ENCODE measurements at places on chromosomes 16 and 17. TPM values are rescaled to one million over a fixed set of nuclear protein-coding genes. Genes with fewer than 3 reads are reported as not detected.

The RECQL5 gene
- 56.9 TPM for total RNA-seq

The WSB1 gene
- total RNA-seq, result 799 TPM

The MAP2K3 gene
- 26.0 TPM for total RNA-seq

The PPP1R27 gene
- total RNA-seq, result 0.35 TPM

The HOXB7 gene
- 20.3 TPM for total RNA-seq

The IRX6 gene
- 0.34 TPM for total RNA-seq

The MRPS23 gene
- total RNA-seq, result 42.1 TPM

The KREMEN2 gene
- total RNA-seq, result 30.5 TPM

The P2RX5 gene
- 0.66 TPM for total RNA-seq

The ASPA gene
- 0.16 TPM for total RNA-seq

The STH gene
- not detected for total RNA-seq

The IL34 gene
- 1.4 TPM for total RNA-seq

The MYCBPAP gene
- total RNA-seq, result 5.1 TPM

The EPN2 gene
- 76.7 TPM for total RNA-seq

The PRSS36 gene
- total RNA-seq, result 1.4 TPM

The DRC3 gene
- total RNA-seq, result 3.2 TPM

The ODAD4 gene
- 1.7 TPM for total RNA-seq
